ENCODE measurements at places on chromosomes 16 and 17.

- DNase-seq: no peak
Measured at GRCh38 chr16:16884451-16884850, 505.5 kb downstream of the NPIPA7 start.

DNA sequence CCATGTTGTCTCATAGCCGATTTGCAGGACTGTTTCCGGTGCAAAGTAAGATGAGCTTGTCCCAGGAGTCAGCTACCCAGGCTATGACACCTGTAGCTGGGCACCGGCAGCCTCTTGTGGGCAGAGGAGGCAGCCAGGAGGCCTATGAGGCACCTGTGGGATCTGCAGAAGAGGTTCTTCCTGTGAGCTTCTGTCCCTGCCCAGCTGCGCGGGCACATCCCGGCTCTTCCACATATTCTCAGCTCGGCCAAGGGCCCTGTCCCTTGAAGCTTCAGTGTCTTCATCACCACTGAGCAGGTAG is 21.3 kb upstream of the CAPN15 start:
- DNase-seq: no peak

GRCh38 chr17:57187391-57187790 is 68.9 kb upstream of the MSI2 start:
- DNase-seq: no peak

DNA sequence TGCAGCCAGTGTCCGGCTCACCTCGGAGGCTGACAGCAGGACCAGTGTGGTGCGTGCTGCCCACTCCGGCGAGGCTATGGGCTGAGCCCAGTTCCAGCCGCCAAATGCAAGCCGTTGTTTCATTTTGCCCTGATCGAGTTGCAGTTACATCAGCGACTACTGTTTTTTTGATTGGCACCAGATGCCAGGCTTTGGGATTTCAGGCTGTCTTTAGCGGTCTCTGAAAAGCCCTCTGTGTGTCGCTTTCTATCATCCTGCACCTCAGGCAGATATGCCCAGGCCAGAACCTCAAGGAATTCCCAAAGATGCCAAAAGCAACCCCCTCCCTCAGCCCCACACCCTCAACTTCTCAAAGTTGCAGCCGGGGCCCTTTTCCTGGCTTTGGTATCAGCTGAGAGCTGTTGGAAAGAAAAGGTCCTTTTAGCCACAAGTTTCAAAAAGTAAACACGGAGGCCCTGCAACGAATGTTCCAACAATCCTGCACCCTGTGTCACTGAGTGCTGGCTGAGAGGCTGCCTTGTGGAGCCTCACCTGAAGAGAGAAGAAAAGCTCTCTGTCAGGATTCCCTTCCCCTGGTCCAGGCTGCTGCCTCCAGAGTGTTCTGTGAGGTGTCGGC is 58.9 kb downstream of the WWP2 start:
- DNase-seq: peak; percentile 81

DNA sequence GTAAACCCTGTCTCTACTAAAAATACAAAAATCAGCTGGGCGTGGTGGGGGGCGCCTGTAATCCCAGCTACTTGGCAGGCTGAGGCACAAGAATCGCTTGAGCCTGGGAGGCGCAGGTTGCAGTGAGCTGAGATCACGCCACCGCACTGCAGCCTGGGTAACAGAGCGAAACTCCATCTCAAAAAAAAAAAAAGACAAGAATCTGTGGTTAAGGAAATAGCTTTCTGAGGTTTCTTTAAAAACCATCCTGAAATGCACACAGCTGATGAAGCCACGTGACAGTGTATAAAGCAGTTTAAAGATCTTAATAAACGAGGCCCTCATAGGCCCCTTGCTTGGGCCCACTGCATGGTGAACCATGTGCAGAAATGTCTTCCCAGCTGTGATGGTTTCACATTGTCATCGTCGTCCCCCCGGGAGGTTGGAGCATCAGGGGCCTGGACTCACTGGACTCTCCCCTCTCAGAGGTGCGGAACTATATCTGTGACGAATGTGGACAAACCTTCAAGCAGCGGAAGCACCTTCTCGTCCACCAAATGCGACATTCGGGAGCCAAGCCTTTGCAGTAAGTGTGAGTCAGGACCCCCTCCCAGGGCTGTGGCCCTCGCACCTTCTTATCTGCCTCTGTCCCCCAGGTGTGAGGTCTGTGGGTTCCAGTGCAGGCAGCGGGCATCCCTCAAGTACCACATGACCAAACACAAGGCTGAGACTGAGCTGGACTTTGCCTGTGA is 16.2 kb downstream of the ZNF276 start:
- no peak for DNase-seq

GRCh38 chr17:28046034-28046825 is 3.8 kb downstream of the NLK start:
- no peak for DNase-seq

All from muscle of leg (tissue), 16 donors.